ENCODE measurements at places on chromosomes 1 and 21.

GRCh38 chr1:200901350-200901749 lies 6.7 kb downstream of the INAVA start:
- no peak for DNase-seq

DNA sequence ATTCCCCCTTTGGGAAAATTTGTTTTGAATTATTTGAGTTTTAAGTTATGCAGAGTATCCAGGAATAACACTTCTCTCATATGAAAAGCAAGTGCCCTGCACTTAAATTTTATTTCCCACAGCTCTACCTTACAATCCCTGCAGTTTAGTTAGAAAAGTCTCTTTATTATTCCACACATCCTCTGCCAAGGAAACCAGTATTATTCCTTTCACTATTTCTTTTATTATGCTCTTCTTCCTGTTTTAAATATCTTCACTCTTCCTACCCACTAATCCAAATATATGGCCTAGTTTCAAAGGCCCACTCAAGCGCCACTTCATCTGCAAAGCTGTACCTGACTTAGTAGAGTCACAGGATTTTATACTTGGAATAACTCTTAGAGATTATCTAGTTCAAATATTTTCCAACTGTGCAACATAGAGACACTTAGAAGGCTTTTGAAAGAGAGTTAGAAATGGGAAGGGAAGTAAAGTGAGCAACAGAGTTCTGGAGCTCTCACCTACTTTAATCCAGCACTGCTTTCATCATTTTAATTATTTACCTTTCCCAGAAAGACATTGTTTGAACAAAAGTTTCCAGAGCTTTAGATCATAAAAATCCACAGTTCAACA lies 97.2 kb upstream of the LYPLAL1 start:
- DNase-seq, result no peak

DNA sequence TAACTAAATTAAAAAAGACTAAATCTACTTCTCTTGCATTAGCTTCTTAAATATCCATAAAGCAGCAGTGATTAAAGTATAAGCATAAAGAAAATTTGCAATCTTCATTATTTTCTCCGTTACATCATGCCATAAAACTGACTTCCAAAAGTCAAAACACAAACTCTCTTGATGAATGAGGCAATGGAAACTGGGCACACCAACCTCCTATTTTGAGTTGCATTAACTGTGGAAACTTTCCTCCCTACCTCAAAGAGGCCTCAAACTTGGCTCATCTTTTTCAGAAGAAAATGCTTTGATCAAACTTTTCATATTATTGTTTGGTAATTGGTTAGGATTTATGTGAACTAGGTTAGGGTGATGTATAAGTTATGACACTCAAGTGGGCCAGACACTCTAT lies 4.1 kb upstream of the BTG3 start:
- no peak for DNase-seq

DNA sequence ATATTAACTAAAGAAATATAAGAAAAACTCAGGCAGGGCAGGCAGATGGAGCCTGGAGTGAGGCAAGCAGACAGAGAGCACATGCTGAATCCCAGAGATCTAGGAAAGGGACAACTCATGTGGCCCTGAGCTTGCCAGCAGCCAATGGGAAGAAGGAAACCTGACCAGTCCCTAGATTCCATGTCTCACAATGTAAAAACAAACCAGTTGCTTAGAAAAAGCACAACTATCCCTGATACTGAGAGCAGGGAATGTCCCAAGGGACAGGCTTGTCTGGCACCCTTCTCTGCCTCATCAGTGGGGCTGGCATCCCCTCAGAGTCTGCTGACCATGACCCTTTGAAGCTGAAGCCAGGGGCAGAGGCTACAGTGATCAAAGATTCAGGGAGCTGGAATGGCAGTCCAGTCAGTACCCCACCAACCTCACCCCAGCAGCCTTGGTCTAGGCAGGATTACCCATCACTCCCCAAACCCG lies 27.8 kb downstream of the HSPG2 start:
- DNase-seq, result no peak

- no peak for DNase-seq
Measured at GRCh38 chr1:159991513-159991912, 37.5 kb upstream of the SLAMF9 start.

- DNase-seq, result no peak
Measured at GRCh38 chr21:44432841-44433790, 22.2 kb upstream of the LRRC3 start.
